Pulmonary artery endothelial cell (primary cell): ENCODE measurements at places on chromosomes 2 and 18. TPM values are rescaled to one million over a fixed set of nuclear protein-coding genes. Genes with fewer than 3 reads are reported as not detected.

DNA sequence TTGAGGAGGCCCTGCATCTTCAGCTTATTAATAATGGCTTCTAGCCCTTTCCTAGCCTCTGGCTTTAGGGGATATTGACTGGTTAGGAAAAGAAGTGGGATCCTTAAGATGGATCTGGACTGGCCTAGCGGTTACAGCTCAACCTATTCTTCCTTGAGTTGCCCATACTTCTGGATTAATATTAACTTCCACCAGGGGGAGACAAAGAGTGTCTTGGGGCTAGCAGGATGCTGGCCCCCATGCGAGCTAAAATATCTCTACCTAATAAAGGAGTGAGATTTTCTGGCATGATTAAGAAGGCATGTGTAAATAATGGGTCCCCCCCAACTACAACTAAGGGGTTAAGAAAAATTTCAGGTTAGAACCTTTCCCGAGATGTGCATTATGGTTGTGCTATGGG lies 23.2 kb upstream of the PLA2R1 start:
- no peak for DNase-seq

DNA sequence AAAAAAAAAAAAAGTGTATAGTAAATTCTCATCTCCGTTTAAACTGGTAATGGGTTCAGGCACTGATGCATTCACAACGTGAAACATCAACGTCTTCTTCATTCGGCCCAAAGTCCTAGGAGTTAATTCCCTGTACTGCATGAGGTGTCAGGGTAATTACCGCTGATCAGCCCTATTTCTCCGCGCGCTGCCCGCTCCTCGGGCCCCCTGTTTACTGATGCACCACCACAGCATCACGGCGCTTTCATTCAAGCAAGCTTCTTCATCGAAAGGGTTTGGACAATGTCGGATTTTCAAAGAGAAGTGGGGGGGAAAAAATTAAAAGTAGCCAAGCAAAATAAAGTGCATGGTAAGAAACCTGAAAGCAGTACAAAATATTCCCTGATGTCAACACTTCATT lies 352.0 kb upstream of the POU3F3 start:
- no peak for DNase-seq

GRCh38 chr2:138602166-138602460 lies 100.5 kb downstream of the SPOPL start:
- DNase-seq, result no peak

- no peak for DNase-seq
Observed at GRCh38 chr2:128794285-128794684, 475.6 kb upstream of the HS6ST1 start.

DNA sequence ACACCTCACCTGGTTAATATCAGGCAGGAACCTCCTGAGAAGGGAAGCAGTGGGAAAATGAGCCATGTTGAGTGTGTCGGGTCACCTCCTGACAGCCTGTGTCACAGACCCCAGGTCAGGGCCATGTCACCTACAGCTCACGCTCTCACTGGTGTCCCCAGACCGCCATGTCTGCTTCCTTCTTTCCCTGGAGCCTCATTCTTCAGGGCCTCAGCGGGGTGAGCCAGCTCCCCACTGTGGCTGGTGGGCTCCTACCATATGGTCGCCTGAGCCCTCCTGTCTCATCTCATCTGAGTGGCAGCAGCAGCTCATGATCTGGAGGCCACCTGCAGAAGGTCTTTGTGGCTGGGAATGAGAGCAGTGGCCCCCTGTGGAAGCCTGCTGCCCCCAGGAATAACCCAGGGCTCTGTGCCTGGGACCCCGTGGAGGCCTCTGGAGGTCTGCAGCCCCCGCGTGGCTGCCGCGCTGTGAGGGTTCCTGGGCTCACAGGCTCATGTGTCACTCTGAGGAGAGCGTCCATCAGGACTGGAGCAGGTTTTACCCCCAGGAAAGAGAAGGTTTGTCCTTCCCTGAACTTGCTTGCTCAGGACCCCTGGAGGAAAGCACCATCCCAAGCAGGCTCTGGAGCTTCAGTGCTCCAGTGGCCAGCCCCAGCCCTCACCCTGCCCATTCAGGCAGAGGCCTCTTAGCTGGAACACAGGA lies 56.4 kb downstream of the FAM168B start:
- DNase-seq, result no peak

DNA sequence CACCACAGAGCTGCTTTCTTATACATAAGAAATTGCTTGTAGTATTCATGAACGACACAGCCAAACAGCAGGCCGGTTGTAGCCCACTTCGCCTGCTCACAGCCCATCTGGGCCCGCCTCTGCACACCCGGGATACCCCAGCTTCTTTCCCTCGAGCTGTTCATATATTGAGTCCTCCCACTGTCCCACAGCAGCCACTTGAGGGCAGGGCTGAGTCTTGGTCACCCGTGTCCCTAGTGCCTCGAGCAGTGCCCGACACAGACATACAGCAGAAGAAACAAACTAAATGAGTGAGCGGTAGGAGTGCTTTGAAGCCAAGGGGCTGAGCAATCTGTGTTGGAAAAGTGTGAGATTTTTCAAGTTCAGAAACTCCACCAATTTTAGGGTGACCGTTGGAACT lies 251.4 kb downstream of the KLHL29 start:
- DNase-seq, result no peak

DNA sequence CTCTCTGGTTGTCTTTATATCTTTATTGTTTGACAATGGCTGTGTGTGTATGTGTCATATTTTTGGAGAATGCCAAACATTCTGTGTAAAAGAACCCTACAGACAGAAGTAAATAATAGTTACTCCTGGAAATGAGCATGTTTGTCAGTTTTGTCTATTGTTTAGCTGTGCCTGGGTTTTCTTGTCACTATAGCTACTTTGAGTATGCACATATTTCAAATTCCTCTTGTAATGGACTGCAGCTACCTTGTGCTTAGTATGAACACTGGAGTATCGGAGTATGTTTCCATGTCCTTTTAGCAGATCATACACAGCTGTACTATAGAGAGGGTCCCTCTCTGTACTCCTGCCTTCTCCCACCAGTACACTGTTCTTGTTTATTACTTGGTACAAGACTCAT lies 58.0 kb upstream of the DOCK10 start:
- peak; percentile 4 for DNase-seq

DNA sequence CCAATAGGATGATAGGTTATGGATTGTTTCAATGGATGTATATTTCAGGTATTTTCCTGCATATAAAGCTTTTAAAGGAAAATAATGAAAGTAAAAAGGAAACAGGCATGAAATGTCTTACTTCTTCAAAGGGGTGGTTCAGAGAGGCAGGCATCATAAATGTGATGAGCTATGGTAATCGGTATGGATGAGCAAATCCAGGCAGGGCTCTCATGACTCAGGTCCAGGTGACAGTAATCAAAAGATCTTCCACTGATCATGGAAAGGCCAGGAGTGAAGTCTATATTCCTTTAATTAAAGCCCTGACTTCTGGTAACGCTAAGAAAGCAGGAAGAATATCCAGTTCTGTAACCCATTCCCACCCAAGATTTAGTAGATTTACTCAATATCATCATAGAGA lies 48.7 kb upstream of the RGPD4 start:
- no peak for DNase-seq

DNA sequence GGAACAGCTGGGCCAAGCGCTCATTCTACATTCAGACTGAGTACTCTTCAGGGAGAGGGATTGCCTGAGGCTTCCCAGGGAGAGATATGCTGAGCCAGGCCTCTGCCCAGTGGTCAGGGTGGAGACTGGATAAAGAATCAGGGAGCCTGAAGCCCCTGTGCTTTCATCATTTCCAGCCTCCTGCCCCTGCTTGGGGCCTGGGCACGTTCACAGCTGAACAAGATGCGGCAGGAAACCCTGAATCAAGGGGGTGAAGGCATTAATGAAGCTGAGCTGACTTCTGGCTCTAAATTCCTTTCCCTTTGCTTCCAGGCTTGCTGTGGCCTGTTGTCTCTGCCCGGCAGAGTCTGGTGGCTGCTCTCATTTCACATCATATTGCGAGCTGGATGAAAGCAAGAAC lies 35.0 kb downstream of the RPL37A start:
- no peak for DNase-seq

DNA sequence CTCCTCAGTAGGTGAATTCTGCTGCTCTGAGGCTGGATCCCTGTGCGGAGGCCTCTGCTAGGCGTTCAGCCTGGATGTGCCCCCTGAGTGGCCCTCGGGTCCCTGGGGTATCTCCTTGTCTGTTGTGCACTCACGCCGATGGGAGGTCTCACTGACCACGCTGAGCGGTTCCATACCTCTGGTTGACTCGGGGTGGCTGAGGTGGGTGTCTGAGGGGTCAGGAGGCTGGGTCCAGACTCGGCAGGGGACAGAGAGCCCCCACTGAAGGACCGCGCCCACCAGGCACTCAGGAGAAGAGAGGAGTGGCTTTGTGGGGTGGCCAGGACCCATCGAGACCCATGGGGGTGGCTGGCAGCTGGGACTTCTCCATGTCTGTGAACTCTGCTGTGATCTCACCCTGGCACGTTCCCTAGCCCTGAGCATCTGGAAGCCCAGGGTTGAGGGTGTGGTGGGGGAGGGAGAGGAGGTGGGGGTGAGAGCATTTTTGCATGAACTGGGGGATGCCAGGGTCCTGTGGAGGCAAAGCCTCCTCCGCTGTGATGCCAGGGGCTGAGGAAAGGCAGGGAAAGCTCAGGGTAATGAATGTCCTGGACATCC lies 53.7 kb downstream of the TWIST2 start:
- no peak for DNase-seq

DNA sequence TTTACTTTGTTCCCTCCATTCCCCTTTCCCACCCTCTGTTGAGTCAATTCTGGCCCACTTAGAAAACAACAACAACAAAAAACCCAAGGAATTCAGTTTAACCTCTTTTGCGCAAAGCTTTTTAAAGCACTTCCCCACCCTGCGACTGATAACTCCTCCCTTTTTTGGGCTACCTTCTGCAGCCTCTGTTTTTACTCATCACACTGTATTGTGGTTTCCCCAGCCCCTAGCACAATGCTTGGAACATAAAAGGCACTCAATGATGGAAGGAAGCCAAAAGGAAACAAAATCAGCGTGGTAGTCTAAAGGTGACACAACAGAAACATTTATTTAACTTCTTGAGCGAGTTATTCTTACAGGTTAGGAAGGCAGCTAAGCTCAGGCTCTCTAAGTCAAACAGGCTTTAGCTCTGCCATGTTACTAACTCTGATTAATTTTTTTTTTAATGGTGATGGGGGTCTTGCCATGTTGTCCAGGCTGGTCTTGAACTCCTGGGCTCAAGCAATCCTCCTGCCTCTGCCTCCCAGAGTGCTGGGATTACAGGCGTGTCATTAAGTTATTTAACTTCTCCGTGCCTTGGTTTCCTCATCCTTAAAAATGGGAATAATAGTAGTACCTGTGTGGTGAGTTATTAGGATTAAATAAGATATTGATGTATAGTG lies 1.3 kb downstream of the CEP68 start:
- peak; percentile 63 for DNase-seq

DNA sequence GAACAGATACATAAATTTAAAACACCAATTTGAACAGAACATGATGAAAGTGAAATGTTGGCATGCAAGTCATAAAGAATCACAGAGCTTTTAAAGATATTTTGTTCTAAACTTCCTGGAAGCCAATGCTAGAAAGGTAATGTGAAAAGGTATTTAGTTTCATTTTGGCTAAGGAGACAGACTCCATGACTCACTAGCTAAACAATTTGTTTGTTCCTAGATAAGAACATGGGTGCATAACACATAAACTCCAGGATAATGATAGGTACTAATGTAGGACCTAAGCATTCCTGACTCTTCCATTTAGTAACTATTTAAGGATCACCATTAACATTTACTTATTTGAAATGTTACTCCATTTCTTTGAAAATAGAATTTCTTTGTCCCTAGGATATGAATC lies 292.5 kb upstream of the CNTNAP5 start:
- DNase-seq, result no peak

- no peak for DNase-seq
Observed at GRCh38 chr2:120013597-120014223, 833 bp downstream of the EPB41L5 start.

- DNase-seq, result peak; percentile 49
Observed at GRCh38 chr2:231167745-231168459, 30.5 kb upstream of the ARMC9 start.

- DNase-seq, result no peak
Observed at GRCh38 chr18:6521803-6522418, 107.2 kb upstream of the L3MBTL4 start.

- no peak for DNase-seq
Observed at GRCh38 chr2:20092901-20093235, 41.4 kb upstream of the LAPTM4A start.

GRCh38 chr2:136917411-136917881 lies 152.1 kb downstream of the THSD7B start:
- DNase-seq, result no peak

DNA sequence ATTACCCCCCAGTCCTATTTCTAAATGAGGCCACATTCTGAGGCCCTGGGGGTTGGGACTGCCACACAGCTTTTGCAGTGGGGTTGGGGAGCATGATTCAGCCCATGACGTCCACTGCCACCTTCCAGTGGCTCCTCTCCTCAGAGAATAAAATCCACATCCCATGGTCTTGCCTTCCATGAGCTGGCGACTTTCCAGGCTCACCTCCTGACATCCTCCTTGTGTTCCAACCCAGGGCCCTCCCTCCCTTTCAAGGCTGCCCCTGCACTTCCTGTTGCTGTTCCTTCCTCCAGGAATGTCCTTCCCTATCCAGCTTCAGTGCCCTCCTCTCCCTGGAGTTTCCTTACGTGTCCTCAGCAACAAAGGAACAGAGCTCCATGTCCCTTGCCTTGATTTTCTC lies 187.3 kb upstream of the ID2 start:
- no peak for DNase-seq

GRCh38 chr2:232345251-232345650 lies 33.3 kb upstream of the ALPP start:
- no peak for DNase-seq

GRCh38 chr2:183093857-183094657 lies 15.5 kb downstream of the DUSP19 start:
- no peak for DNase-seq

DNA sequence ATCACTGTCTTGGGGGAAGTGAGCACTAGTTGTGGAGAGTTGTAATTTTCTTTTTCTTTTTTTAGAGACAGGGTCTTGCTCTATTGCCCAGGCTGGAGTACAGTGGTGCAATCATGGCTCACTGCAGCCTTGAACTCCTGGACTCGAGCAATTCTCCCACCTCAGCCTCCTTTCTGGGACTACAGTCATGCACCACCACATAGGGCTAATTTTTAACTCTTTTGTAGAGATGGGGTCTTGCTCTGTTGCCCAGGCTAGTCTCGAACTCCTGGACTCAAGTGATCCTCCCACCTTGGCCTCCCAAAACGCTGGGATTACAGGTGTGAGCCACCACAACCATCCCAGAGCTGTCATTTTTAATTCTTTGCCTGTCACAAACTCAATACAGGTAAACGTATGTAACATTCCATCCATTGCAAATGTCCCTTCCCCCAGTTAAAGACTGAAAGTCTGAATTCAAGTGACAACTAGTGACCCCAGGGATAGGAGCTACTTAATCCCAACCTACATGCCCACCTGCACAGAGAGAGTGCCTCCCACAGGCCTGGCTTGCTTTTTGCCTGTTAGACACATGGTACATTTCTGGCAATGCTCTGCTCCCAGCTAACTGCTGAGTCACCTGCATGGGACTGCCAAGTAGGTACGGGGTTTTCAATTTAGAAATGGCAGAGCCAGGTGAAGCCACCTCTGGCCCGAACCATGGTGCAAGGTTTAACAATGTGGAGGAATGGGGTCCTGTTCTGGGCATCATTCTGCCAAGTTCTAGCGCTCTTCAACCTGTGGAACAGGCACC lies 60.6 kb downstream of the CYB5A start:
- no peak for DNase-seq

The KLHL41 gene
- total RNA-seq, result 0.13 and 0.28 TPM in 2 replicates

The ZAP70 gene
- total RNA-seq, result not detected in 2 replicates

The RPRM gene
- not detected in 2 replicates for total RNA-seq

The RND3 gene
- 68.9 and 76.4 TPM in 2 replicates for total RNA-seq

The GCG gene
- total RNA-seq, result not detected in 2 replicates

The TBR1 gene
- total RNA-seq, result 0.04 and 0.07 TPM in 2 replicates

The SERPINB3 gene
- not detected in 2 replicates for total RNA-seq
